Activated T-helper 1 cell treated with anti-CD3 and anti-CD28 coated beads, Interleukin-2, amount 50 U/mL, for 16 hours (primary cell): ENCODE measurements at places on chromosomes 1 and 21.

- no peak for DNase-seq
Measured at GRCh38 chr21:15908187-15908586, 178.4 kb downstream of the USP25 start.

GRCh38 chr1:108972951-108973350 lies 9.7 kb upstream of the CLCC1 start:
- no peak for DNase-seq

GRCh38 chr1:226134170-226135058 lies 52.1 kb downstream of the ACBD3 start:
- DNase-seq, result no peak

GRCh38 chr1:5690898-5691297 lies 301.3 kb downstream of the NPHP4 start:
- DNase-seq, result no peak

- no peak for DNase-seq
Measured at GRCh38 chr1:17397910-17398695, 26.1 kb downstream of the PADI6 start.

- DNase-seq, result no peak
Measured at GRCh38 chr21:33937931-33938339, 22.3 kb upstream of the ATP5PO start.

GRCh38 chr1:155529929-155530328 lies 32.7 kb downstream of the ASH1L start:
- DNase-seq, result no peak

GRCh38 chr1:205729945-205730610 lies 19.9 kb downstream of the NUCKS1 start:
- no peak for DNase-seq

DNA sequence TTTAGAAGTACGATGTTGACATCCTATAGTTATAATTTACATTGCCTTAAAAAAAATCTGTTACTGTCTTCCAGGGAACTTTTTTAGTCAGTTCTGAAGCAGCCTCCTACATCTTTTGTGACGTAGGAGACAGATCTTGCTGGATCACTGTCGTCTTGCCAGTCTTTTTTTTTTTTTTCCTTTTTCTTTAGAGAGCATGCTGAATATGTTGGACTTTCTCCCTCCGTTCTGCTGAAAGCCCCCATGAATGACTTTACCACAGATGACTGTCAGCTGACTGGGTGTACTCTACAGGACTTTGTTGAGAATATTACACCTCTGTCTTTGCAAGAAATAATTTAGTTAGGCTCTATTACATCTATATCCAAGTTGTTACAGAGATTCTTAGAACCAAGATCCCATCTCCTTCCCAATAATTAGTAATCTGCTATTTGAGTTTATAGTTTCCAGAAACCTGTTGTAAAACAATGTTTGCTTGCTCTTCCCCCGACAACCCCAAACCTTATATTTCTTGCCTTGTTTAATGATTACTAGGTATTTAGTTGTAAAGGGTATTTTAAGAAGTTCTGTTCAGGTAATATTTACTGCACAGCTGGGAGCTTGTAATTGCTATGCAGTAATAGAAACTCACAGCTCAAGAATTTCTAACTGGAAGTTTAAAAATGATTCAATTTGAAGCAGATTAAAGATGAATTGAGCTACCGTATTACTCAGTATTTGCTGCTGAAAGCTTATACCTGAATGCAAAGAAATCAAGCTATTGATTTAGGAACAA lies 61.8 kb downstream of the RASAL2 start:
- no peak for DNase-seq

- no peak for DNase-seq
Measured at GRCh38 chr1:214472364-214472763, 79.0 kb downstream of the PTPN14 start.
